ENCODE measurements at places on chromosomes 1 and 21.
A peak's percentile ranks its signal among the peaks of the same experiment; 100 is the strongest.

DNA sequence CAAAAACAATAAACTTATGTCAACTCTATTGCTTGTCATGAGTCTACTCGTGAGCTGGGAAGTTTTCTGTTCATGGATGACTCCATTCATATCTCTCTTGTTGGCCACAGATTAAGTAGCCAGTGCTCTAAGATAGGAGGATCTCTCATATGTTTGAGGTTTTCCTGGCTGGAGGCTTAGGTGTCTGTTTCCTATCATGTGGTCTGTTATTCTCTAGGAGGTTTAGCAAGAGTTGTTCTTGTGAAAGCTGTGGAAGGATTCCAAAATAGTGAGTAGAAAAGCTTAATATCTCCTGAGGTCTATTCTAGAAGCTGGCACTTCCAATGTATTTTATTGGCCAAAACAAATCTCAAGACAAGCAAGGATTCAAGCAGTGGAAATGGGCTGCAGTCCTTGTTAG, 5.8 kb upstream of the KRTAP20-2 start:
- DNase-seq = no peak

DNA sequence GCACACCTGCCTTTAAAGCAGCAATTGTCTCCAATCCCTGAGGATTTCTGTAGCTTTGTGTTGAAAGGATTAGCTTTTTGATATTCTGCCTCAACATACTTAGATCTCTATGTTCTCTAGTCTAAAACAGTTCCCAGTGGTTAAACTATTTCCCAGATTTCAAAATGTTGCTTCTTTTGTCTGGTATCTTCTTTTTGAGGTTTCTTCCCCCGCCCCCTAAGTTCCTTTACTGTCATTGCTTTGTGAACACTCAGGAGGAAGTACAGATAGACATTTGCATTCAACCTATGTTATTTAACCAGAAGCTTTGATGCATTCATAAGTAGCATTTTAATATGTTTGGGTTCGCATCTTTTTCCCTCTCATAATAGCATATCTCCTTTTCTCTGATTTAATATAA, 33.5 kb downstream of the CYYR1 start:
- DNase-seq = no peak

DNA sequence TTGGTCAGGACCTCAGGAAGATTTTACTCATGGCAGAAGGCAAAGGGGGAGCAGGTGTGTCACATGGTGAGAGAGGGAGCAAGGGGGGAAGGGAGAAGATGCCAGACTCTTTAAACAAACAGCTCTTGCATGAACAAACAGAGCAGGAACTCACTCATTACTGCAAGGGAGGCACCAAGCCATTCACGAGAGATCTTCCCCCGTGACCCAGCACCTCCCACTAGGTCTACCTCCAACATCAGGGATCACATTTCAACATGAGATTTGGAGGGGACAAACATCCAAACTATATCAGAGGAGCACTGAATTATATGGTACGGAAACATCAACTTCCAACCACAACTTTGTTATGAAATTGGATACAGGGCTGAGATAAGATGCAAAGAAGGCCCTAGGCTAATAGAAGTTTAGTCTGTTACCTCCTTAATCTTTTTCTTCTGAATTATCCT, 164.9 kb downstream of the ST6GALNAC3 start:
- no peak for DNase-seq

- no peak for DNase-seq
Measured at GRCh38 chr1:60600532-60600931, 481.8 kb upstream of the NFIA start.

DNA sequence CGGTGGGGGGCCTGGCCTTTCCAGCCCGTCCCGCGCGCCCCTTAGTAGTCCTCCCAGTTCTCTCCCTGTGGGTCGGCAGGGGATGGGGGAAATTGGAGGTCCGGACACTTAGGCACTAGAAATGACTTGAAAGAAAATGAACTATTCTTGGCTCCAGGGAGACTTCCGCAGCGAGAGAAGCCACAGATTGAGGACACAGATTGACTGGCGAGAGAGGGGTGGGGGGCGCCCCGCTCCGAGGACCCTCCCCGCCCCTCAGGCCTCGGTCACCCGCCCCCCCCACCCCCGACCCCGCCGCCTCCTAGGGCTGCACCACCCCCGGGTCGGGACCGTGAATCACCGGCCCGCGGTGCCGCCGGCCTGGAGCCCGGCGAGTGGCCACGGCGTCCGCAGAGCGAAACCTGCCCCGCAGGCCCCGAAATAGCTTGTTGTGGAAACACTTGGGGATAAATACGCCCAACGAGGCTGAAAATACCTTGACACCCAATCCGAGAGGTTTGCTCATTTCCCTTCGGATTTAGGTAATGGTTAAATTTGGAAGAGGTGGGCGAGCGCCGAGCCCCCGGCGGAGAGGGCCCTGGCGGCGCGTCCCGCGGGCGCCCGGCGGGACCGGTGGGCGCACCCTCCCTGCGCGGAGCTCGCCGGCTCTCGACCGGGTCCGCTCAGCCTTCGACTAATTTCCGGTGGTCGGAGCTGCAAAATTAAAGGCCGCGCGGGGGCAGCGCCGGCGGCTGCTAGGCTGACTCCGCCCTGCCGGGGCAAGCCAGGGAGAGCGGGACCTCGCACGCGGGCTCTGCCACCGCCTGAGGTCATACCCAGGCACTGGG, at the start of gene GFI1:
Gene GFI1 (minus strand): TSS at position 675 of the 827 bp plus-strand sequence. CDS start 3,438 bp downstream, outside the sequence.
- DNase-seq = peak; percentile 13

- DNase-seq = peak; percentile 81
Measured at GRCh38 chr1:227788271-227789083, 27.0 kb upstream of the PRSS38 start.

DNA sequence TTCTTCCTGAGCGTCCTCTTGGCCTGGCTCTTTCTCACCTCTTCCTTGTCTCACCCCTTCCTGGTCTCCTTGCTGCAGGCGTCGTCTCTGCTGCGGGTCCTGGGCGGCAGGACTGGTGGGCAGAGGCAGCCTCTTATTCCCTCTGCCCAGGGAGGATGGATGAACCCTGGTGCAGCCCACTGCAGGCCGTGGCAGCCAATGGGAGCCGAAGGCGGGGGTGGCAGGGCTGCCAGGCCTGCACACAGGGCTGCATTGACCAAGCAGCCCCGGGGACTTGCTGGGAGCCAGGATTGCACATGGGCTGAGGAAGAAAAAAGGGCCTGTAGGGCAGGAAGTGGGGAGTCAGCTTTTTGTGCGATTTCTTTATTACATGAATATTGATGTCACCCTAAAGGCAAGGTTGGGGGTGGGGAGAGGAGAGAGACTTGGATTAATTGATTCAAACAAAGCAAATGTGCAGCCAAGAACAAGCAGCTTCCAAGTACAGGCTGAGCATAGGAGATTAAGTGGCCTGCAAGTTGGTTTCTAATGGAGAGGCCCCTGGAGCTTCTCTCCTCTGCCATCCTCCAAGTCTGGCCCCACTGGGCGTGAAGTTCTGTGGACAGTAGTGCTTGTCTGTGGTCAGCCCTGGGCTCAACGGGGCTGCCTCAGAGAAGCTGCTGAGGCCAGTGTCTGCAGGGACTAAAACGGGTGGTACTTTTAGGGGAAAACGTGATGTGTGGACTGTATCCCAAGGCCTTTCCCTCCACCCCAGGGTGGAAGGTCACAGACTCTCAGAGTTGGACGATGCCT, at the start of gene S100B:
Gene S100B (minus strand): TSS at position 108 of the 792 bp plus-strand sequence. CDS start 2,667 bp downstream, outside the sequence.
- DNase-seq = no peak

GRCh38 chr1:246875041-246876026, 56.4 kb downstream of the AHCTF1 start:
- no peak for DNase-seq

DNA sequence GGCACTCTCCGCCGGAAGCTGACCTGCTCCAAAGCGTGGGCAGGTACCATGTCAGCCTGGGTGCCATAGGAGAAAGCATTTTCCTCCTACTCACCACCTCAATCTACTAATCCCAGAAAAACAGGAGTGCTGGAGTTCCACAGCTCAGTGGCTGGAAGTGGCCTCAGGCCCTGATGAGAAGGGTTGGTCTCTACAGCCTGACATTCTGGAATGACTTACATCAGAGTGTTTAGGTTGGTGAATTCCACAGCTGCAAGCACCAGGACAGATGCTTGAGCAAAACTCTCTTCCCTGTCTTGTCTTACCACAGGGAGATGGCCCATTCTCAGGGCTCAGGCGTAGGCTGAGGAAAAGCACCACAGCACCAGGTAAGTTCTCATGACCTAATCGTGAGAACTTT, 5.5 kb downstream of the SEC16B start:
- DNase-seq = no peak

DNA sequence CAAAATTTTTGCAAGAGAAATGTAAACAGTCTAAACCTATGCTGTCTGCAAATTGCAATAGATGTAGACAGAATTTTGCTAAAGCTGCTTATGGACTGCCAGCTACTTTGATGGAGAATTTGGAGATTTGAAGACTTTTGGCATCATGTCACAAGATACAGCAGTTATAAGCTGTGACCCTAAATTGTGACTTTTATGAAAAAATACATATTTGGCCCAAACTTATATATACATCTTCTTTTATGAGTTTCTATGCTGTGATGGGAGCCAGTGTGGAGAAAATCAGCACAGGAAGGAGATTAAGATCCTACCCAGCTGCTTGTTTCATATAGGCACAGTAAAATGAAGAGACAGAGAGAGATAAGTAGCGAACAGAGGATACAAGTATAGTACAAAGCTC, 1595.4 kb downstream of the PLA2G4A start:
- DNase-seq = no peak

DNA sequence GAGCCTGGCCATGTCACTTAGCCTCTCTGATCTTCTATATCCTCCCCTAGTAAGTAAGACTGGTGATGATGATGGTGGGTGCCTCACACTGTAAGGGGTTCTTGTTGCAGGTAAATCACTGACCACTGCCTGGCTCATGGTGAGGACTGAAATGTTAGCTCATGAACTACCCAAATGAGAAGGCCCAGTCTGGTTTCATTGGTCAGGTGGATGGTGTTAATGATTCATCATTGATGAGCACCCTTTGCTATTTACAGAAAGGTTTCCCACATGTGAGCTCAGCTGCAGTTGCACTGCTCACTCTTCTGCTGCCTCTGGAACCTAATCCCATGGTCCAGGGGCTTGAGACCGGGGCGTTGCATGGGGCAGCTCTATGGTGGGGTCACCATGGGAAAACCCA, 417.7 kb downstream of the PRDM2 start:
- no peak for DNase-seq

DNA sequence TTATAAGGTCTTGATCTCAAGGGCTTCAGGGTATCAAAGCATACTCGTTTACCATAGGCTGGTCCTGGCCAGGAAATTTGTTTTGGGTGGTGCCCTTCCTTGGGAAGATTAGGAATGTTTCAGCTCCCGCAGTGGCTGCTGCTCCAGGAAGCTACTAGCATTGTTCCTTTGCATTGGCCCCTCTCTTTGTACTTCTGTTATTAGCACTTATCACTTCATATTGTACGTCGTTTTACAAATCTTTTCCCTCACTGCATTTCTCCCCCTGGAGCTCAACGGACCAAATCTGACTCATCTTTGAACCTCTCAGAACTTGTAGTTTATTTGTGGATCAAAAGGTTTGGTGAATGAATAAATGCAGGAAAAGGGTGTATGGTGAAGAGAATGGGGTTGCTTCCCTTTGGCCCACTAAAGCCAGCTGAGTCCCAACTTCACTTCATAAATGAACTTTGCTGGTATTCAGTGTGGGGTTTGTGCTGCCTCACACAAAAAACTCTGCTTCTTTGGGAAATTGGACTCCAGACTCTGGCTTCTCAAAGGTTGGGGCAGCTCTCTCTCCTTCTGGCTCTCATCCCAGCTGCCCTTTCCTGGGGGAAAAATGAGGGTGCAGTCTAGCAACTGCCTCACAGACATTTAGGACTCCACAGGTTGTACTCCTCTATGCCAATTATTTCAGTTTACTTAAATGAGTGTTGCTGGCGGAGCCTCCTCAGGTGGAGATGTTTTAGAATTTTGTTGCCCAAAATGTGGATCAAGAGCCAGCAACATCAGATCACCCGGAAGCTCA, 5.9 kb downstream of the GNAT2 start:
- DNase-seq = no peak

DNA sequence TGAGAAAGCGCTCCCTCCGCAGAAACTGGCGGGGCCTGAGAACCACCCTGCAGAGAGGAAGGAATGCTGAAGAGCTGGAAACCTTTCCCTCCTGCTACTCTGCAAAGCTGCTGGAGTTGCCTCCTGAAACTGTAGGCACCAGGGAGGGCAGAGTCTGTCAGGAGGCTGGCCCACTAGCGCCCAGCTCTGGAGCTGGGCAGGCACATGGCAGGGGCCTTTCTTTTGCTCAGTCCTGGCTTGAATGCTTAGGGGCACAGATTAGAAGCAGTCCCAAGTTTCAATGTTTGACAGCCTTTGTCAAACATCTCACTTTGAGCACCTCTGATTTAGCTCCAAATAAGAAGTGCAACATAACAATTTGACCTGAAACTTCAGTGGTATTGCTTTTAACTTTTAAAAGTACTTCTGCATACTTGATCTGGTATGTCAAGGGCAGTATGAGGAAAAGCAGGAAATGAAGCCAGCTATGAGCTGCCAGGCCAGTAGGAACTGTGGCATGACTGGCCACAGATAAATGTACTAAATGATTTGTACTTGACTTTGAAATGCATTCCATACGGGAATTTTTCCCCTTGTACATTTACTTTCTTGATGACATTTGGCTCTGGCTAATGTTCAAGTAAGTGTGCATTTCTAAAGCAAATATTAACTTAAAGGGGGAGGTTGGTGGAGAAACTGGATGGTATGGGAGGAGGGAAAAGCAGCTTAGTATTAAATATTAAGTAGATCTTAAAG, 7.2 kb downstream of the C1orf116 start:
- DNase-seq = no peak

- DNase-seq = no peak
Measured at GRCh38 chr1:239884796-239885195, 206.9 kb upstream of the FMN2 start.

- DNase-seq = no peak
Measured at GRCh38 chr1:109947582-109948284, 36.8 kb upstream of the AHCYL1 start.

- DNase-seq = no peak
Measured at GRCh38 chr1:202016811-202017748, 6.7 kb downstream of the ELF3 start.

DNA sequence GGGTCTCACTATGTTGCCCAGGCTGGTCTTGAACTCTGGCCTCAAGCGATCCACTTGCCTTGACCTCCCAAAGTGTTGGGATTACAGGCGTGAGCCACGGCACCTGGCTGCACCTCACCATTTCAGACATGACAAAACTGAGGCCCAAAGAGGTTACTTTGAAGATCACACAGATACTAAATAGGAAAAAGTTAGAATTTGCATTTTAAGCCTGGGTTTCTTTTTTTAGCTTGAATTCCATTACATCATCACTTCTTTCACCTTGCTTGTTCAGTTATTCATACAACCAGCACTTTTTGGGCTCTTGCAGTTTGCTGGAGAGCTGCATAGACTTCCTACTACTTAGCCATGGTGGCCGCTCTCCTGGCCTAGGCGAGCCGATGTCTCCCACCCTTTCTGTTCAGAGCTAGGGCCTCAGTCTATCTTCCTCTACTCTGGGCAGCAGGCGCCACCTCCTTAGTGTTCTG, 16.3 kb upstream of the CD2 start:
- DNase-seq = no peak

- no peak for DNase-seq
Measured at GRCh38 chr1:56397811-56398231, 181.5 kb downstream of the PLPP3 start.

GRCh38 chr21:32393677-32394001, 827 bp upstream of the URB1 start:
- no peak for DNase-seq
